M059J (cell line): ENCODE measurements at places on chromosomes 1 and 21.

DNA sequence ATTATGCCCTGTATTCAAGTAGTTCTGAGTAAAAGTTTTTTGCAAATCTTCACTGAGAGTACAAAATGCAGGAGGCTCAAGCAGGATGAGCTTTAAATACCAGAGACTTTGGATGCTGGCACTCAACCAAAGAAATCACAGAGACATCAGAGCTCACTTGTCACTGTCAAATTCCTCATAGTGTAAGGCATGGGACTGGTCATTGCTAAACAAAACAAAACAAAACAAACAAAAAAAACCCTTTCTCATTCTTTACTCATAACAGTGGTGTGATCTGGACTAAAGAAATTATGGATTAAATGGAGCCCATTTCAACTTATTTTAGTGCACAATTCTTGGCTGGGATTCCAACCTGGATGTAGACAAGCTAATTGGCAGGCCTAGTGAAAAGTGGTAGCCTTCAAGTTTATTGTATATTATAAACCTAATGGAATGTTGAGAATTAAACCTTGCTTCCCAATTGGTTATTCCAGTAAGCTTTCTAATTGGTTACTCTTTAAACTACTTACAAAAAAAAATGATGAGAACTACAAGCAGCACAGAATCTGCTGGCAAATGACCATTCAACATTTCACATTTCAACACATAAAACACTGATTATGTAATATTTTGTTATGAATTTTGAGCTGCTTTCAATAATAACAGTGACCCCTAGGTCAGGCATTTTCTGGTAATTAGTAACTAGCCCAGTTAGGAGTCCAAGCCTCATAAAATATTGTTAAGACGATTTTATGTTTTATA, 30.6 kb upstream of the NEK7 start:
- DNase-seq = peak; percentile 89

DNA sequence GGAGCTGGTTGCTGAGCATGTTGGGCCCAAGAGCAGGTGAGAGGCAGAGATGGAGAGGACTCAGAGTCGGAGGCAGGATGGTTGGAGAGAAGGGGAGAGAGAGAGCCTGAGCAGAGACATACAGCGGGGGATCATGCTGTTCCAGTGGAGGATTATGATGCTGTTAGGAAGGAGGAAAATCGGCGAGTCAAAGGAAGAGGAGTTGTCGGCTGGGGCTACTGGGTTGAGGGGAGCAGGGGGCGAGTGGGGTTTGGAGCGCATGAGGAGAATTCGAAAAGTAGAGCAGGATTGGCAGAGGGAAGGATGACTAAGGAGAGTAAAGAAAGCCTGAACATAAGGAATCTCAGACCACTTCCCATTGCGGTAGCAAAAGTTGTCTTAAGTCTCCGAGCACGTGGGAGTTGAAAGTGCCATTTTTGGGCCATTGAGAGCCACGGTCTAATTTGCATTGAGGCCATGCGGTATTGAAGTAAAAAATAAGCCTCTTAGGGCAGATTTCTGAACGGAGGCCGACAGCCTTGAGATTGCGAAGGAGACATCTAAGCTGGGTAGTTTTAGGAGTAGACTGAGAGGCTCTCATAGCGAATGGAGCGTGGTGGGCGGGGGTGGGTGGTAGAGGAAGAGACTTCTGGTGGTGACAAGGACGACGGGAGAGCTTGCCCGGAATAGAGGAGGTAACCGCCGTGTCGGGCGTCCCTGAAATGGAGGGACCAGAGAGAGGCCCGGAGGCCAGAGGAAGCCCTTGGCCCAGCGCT, 140.4 kb upstream of the ETV3 start:
- no peak for DNase-seq

GRCh38 chr1:53618500-53619366, 120.2 kb downstream of the GLIS1 start:
- no peak for DNase-seq

DNA sequence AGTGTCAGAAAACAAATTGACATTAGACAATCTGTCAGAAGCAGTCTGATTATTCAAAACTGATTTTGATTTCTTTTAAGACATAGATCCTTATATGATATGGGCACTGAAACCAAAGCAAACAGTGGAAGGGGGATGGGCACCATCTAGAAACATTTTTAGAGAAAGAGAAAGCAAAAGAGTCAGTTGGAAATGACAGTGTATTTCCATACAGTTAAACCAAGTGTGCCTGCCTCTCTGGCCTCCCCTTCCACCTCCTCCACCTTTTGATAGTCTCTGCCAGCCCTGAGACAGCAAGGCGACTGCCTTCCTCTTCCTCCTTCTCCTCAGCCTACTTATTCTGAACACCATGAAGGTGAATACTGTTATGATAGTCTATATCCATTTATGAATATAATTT, 949.7 kb downstream of the AMY1C start:
- DNase-seq = no peak
